A549 treated with Hydrocortisone at 1 μM for 4 hours (cell line): ENCODE measurements at places on chromosomes 12 and 14. TPM values are rescaled to one million over a fixed set of nuclear protein-coding genes. Genes with fewer than 3 reads are reported as not detected.

Gene CCDC196
- not detected in 5 replicates for total RNA-seq

Gene FGF23
- total RNA-seq = not detected in 5 replicates

Gene CLEC6A
- not detected in 5 replicates for total RNA-seq

Gene KCNC2
- not detected in 5 replicates for total RNA-seq

Gene POLR3B
- total RNA-seq = 4.6 to 6.3 TPM (median 4.8 TPM) in 5 replicates

Gene P2RX4
- total RNA-seq = 15.2 to 20.9 TPM (median 17.7 TPM) in 5 replicates

Gene BMP4
- total RNA-seq = 1.5 to 2.6 TPM (median 1.9 TPM) in 5 replicates

Gene LBHD2
- 0.16 to 0.24 TPM in 2 of 5 replicates, not detected in the others for total RNA-seq

Gene CLEC2A
- not detected in 5 replicates for total RNA-seq

Gene CMKLR1
- total RNA-seq = 0.01 to 0.21 TPM (median 0.05 TPM) in 4 of 5 replicates, not detected in the other

Gene AGAP2
- 0.09 to 0.23 TPM (median 0.12 TPM) in 5 replicates for total RNA-seq

Gene WASHC4
- 16.4 to 28.1 TPM (median 22.6 TPM) in 5 replicates for total RNA-seq

Gene HOXC4
- 2.7 to 3.7 TPM (median 3.2 TPM) in 5 replicates for total RNA-seq

Gene CD163L1
- 0.13 to 0.70 TPM (median 0.32 TPM) in 5 replicates for total RNA-seq

Gene CRIP1
- total RNA-seq = 1,531 to 1,939 TPM (median 1,820 TPM) in 5 replicates

Gene TAC3
- 0.15 to 0.18 TPM in 2 of 5 replicates, not detected in the others for total RNA-seq

Gene RNASE4
- total RNA-seq = 5.6 to 8.6 TPM (median 6.9 TPM) in 5 replicates

Gene PLEKHD1
- total RNA-seq = 0.02 to 0.07 TPM (median 0.03 TPM) in 5 replicates

Gene CTSG
- not detected in 5 replicates for total RNA-seq

Gene DHRS2
- 5.5 to 7.8 TPM (median 6.3 TPM) in 5 replicates for total RNA-seq

Gene MYF5
- not detected in 5 replicates for total RNA-seq

Gene RILPL1
- 10.6 to 13.3 TPM (median 11.8 TPM) in 5 replicates for total RNA-seq

Gene KRT77
- not detected in 5 replicates for total RNA-seq

Gene TSHR
- total RNA-seq = not detected in 5 replicates

Gene STK38L
- total RNA-seq = 11.2 to 13.6 TPM (median 12.6 TPM) in 5 replicates

Gene C3AR1
- total RNA-seq = not detected in 5 replicates

Gene KRT85
- total RNA-seq = 0.05 TPM in 1 of 5 replicates, not detected in the others

Gene MYO1H
- total RNA-seq = not detected in 5 replicates

Gene PSMB5
- 290 to 318 TPM (median 311 TPM) in 5 replicates for total RNA-seq

Gene ADCY4
- not detected in 5 replicates for total RNA-seq

Gene GPR68
- 0.16 to 0.29 TPM (median 0.23 TPM) in 5 replicates for total RNA-seq

Gene PKP2
- total RNA-seq = 6.5 to 8.1 TPM (median 7.8 TPM) in 5 replicates

Gene SPSB2
- 27.8 to 35.3 TPM (median 31.2 TPM) in 5 replicates for total RNA-seq

Gene SERPINA4
- 0.05 to 0.08 TPM (median 0.06 TPM) in 3 of 5 replicates, not detected in the others for total RNA-seq

Gene CD69
- total RNA-seq = not detected in 5 replicates

Gene FOXN3
- 3.5 to 6.7 TPM (median 5.5 TPM) in 5 replicates for total RNA-seq

Gene COCH
- 21.3 to 28.0 TPM (median 25.2 TPM) in 5 replicates for total RNA-seq

Gene FOXG1
- total RNA-seq = 0.13 to 0.22 TPM (median 0.18 TPM) in 5 replicates

Gene LMNTD1
- total RNA-seq = not detected in 5 replicates

Gene MDP1
- 28.0 to 33.9 TPM (median 32.1 TPM) in 5 replicates for total RNA-seq

Gene TAS2R19
- 0.13 to 0.17 TPM (median 0.14 TPM) in 3 of 5 replicates, not detected in the others for total RNA-seq

Gene KRT74
- not detected in 5 replicates for total RNA-seq

Gene C14orf180
- not detected in 5 replicates for total RNA-seq

Gene RHEBL1
- 3.2 to 4.9 TPM (median 4.6 TPM) in 5 replicates for total RNA-seq

Gene KRT72
- 0.07 TPM in 1 of 5 replicates, not detected in the others for total RNA-seq

Gene SBNO1
- total RNA-seq = 15.9 to 29.3 TPM (median 22.6 TPM) in 5 replicates

Gene LTB4R2
- total RNA-seq = 3.0 to 4.9 TPM (median 3.8 TPM) in 5 replicates

Gene KRT73
- total RNA-seq = 0.06 TPM in 1 of 5 replicates, not detected in the others

Gene TOX4
- total RNA-seq = 63.5 to 74.1 TPM (median 69.5 TPM) in 5 replicates

Gene PIWIL1
- total RNA-seq = not detected in 5 replicates

Gene RNASE1
- total RNA-seq = 0.12 to 0.31 TPM (median 0.15 TPM) in 5 replicates

Gene LAG3
- total RNA-seq = 0.51 to 1.9 TPM (median 1.7 TPM) in 5 replicates

Gene FBRSL1
- 79.5 to 102 TPM (median 92.0 TPM) in 5 replicates for total RNA-seq
